ENCODE measurements at places on chromosomes 3 and 15.
A peak's percentile ranks its signal among the peaks of the same experiment; 100 is the strongest.

- no peak for DNase-seq
Measured at GRCh38 chr3:72380711-72381493, 467.3 kb downstream of the SHQ1 start.

GRCh38 chr3:172132721-172133311 is 93.4 kb downstream of the FNDC3B start:
- no peak for DNase-seq

DNA sequence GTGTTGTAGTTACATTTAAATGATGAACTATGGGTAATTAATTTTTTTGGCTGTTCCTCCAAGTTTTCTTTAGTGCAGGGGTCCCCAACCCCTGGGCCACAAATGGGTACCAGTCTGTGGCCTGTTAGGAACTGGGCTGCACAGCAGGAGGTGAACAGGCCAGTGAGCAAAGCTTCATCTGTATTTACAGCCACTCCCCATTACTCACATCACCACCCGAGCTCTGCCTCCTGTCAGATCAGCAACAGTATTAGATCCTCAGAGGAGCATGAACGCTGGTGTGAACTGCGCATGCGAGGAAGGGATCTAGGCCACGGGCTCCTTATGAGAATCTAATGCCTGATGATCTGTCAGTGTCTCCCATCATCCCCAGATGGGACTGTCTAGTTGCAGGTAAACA is 75.9 kb upstream of the RPL35A start:
- DNase-seq: no peak

- DNase-seq: no peak
Measured at GRCh38 chr3:48716508-48716981, 476 bp downstream of the IP6K2 start.

- DNase-seq: no peak
Measured at GRCh38 chr3:60323651-60324050, 927.6 kb downstream of the FHIT start.

DNA sequence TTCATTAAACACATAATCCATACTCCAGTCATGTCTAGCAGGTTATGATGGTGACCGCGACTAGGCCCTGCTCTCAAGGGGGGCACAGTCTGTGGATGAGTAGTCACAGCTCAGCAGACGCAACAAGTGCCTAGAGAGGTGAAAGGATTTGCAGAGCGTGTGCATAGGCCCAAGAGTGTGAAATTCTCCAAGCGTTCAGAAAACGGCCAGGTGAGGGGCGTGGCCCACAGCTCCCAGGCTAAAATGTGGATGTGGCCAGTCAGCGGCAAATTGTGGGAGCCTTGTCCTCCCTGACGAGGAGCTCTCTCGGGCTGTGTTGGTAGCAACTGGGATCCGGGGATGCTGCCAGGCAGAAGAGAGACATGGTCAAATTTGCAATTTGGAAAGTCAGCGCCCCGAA is 46.4 kb upstream of the TSEN2 start:
- DNase-seq: no peak

GRCh38 chr3:185912512-185912911 is 25.3 kb downstream of the TRA2B start:
- no peak for DNase-seq

GRCh38 chr3:119585208-119585607 is 5.9 kb downstream of the ADPRH start:
- no peak for DNase-seq

- DNase-seq: peak; percentile 81
Measured at GRCh38 chr3:113051302-113051711, 60.5 kb downstream of the GTPBP8 start.

Data from stimulated activated CD4-positive, alpha-beta T cell treated with anti-CD3 and anti-CD28 coated beads, Interleukin-2, amount 100 ng/mL, for 4 hours (primary cell).